ENCODE measurements at places on chromosomes 5 and 9.
A peak's percentile ranks its signal among the peaks of the same experiment; 100 is the strongest.

DNA sequence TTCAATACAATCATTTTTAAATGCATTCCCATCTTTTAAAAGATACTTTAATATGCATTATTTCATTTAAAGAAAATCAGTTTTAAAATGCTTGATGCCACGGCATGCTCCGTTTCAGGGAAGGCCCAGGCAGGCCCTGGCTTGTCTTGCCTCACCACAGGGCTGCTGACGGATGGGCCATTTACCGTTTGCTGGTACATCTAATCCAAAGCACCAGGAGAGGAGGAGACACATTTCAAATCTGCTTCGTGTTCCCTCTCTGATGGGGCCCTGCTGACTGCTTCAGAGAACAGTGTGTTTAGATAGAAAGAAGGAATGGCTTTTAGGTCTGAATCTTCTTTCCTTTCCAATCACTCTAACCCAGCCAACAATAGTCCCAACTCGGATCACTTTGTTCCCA lies 185.2 kb downstream of the DCP2 start:
- no peak for DNase-seq

DNA sequence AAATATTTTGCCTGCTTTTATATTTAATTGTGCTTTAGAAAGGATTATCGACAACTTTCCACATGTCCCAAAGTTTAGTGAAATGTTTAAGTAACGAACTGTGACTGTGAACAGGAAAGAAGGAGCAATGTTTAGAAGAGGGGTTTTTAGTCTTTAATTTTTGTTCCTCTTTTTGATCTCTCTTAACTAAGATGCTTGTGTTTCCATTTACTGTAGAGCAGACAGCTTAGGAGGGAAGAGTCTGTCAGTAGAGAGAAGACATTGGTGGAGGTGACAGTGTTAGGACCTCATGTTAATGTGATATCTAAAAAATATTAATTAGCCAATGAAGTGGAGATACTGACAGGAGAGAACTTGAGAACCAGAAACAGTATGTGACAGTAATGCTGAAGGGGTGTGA lies 92.2 kb downstream of the RASGRF2 start:
- DNase-seq = no peak

GRCh38 chr9:90741036-90741435 lies 60.6 kb upstream of the SYK start:
- DNase-seq = no peak

DNA sequence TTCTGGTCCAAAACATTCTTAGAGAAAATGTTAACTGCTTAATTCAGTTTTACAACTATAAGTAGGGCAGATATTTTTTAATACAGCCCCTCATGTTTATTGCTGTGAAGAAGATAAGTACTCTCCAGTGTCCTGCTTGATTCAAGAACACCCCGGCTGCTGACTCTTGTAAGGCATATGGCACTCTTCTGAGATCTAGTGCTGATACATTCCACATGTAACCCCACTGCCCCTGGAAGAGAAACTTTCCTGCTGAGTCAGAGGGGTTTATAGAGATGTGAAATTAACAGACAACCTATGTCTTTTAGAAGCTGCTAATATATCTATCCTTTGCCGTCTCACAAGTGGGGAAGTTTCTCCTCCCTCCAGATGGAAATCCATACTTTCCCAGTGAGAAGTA lies 1.0 kb upstream of the MINAR2 start:
- no peak for DNase-seq

DNA sequence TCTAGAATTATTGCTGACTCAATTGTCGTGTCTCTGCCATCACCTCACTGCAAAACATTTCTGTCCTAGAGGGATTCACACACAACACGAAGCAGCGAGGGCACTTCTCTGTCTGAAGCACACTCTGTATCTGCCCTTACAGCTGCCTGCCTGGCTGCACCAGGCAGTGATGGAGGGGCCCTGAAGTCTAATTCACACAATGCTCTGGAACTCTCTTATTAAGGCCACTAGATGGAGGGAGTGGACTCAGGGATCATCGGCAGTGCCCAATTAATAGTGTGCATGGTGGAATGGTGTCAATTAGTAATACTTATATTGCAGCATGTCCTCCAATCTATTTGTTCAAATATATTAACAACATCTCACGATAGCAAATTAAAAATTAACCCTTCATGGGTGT lies 157.5 kb upstream of the MAP1B start:
- DNase-seq = no peak

DNA sequence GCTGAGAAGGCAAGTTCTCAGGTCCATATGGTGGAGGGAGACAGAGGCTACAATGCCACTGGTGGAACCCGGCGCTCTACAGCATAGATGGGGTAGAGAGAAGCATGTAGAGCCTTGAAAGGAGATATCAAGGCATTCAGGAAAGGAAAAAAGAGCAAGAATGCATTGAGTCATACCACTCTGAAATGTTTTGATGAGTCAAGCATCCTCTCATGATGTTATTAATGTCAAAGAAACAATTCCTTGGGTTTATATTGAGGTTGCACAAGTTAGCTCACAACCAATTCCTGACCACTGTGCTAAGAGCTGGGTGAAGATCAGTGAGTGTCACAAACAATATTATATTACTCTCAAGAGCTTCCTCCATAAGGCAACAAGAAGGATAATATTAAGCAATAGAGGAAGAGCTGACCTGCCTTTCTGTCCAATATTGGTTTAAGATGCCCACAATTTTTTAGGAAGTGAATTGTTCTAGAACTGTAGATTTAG lies 178.0 kb downstream of the RFK start:
- peak; percentile 61 for DNase-seq

DNA sequence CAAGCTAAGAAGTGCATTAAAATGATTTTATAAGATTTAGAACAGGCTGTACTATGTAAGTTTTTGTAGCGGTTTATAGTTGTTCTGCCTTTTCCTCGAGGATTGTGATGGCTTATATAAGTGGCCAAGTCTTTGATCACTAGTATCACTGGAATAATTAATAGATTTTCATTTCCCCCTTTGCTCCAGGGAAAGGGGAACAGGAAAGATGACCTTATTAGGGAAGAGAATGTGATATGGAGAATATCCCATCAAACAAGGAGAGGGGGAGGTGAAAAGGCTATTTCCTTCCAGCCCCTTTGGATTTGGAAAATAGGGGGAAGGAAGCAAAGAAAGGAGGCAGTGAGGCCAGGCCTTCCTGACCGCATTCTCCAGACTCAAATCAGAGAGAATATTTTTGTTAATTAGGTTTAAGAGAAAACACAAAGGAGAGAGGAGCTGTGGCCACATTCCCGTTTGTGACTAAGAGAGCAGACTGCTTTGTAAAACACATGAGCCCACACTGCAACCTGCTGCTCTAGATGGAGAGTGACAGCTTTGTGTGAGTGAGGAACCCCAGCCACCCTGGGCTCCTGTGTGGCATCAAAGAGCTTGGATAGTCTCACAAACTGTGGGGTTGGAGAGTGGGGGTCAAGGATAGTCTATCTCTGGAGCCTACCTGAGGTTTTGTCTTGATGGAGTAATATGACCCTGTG lies 359.5 kb downstream of the DTWD2 start:
- DNase-seq = no peak

- no peak for DNase-seq
Measured at GRCh38 chr9:107309271-107309670, 26.2 kb downstream of the RAD23B start.
